ENCODE measurements at places on chromosomes 1 and 21.

DNA sequence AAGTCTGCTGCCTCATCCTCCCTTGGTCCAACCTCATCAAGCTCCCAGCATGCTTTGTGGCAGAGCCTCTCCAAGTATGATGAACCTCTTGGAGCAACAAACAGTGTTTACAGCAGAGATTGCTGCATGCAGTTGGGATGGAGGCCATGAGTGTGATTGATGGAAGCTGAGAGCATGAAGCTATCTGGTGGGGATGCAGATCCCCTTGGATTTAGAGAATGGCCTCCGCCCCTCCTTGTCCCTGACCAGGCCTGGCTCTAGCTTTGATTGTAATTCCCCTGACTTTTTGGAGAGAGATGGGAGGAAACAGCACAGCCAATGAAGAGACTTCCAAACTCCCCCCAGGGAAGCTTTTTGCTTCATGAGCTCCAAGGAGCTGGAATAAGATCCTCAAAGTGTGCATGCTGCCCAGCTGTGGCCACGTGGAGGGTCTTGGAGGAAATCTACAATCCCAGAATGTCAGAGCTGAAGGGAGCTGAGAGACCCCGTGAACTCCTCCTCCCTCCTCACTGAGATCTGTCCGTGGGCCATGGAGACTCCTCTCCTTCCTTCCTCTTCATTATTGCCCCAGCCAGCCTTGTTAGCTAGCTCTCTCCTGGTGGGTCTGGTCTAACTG lies 165.3 kb upstream of the USP24 start:
- DNase-seq, result no peak

- DNase-seq, result no peak
Measured at GRCh38 chr1:240126821-240127220, 35.1 kb downstream of the FMN2 start.

GRCh38 chr1:61132645-61133334 lies 50.4 kb downstream of the NFIA start:
- no peak for DNase-seq

- DNase-seq, result peak; percentile 89
Measured at GRCh38 chr1:235160957-235161684, at the start of gene RBM34. TSS of gene RBM34 (minus strand) at chr1:235161250. CDS start at chr1:235161226, 24 bp downstream.

DNA sequence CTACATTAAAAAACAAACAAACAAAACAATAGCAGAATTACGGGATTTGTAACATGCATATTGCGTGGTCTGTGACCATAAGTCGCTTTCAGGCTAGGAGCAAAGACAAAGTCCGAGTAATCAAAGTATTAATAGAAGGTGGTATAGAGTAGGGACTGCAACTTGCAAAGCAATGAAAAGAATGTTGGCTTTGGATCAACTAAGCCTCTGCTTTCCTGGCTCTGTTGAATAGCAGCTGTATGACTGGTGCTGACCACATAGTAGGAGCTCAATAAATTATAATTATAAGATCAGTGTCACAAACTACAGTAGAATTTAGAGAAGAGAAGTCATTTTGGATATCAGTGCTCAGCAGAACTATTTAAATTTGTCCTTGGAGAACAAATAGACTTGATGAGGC lies 586.4 kb downstream of the DPYD start:
- DNase-seq, result no peak

GRCh38 chr1:230065571-230065970 lies 1.5 kb upstream of the GALNT2 start:
- no peak for DNase-seq

GRCh38 chr1:232844791-232845190 lies 39.6 kb downstream of the MAP10 start:
- DNase-seq, result no peak

Data from stimulated activated CD4-positive, alpha-beta T cell treated with anti-CD3 and anti-CD28 coated beads, Interleukin-15, amount 100 ng/mL, for 1 hour (primary cell).